ENCODE measurements at places on chromosomes 1 and 21.

- DNase-seq, result no peak
Observed at GRCh38 chr1:79969886-79970285, 963.4 kb upstream of the ADGRL4 start.

GRCh38 chr21:34722684-34723300 lies 54.0 kb downstream of the CLIC6 start:
- DNase-seq, result peak; percentile 69

- no peak for DNase-seq
Observed at GRCh38 chr1:226069811-226070489, 7.4 kb downstream of the H3-3A start.

- no peak for DNase-seq
Observed at GRCh38 chr1:28716336-28716735, 20.4 kb upstream of the YTHDF2 start.

- no peak for DNase-seq
Observed at GRCh38 chr1:56927171-56927570, 38.6 kb downstream of the C8B start.

GRCh38 chr1:27504588-27505419 lies 14.8 kb upstream of the WASF2 start:
- DNase-seq, result no peak

DNA sequence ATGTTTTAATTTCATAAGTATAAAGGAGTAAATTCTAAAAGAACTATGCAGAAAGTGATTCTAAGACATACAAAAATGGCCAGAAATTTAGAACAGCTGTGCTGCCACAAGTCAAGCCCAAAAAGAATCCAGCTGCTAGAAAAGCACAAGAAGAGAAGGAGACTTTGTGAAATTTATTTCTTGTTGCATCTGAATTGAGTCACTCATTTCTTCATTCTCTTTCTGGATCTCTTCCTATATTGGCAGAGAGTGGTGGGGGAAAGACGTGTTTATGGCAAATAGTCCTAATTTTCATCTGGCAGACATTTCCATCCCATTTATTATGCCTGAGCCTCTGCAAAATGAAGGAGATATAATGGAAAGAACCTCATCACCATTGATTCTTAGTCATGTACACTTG lies 139.6 kb upstream of the CTTNBP2NL start:
- DNase-seq, result no peak

GRCh38 chr1:84000196-84000885 lies 1.4 kb upstream of the TTLL7 start:
- DNase-seq, result no peak

DNA sequence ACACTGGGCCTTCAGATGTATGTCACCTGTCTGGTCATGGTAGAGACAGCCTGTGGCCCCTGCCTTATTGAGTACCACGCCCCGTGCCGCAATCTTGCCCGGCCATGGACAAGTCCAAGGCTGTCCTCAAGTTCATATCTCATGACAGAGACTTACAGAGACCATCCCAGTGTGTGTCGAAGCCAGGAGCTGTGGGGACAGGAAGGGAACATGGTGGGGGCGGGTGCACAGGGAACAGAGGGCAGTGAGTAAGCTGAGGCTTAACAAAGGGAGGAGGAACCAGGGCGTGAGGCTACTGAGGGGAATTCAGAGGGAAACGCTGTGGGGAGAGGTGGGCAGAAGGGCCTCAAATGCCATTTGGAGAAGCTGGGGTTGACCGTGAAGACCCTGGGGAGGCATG lies 75.8 kb downstream of the ALPL start:
- no peak for DNase-seq

- no peak for DNase-seq
Observed at GRCh38 chr1:11061652-11062365, 2.0 kb upstream of the SRM start.

DNA sequence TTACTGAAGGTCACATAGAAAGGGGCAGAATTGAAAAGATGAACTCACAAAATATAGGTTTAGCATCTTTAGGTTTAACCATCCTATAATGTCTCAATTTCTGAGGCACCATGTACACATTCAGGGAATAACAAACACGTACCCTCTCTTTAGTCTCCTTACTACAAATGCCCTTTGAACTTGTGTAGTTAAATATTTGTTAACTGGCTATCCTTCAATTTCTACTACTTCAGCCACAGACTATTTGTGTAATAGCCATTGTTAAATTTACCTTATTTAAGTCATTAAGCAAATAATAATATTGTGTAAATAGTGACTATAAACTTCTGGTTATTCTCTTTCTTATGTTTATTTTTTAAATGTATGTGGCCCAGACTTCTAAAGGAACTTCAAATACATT lies 600.5 kb downstream of the KCNT2 start:
- DNase-seq, result no peak

DNA sequence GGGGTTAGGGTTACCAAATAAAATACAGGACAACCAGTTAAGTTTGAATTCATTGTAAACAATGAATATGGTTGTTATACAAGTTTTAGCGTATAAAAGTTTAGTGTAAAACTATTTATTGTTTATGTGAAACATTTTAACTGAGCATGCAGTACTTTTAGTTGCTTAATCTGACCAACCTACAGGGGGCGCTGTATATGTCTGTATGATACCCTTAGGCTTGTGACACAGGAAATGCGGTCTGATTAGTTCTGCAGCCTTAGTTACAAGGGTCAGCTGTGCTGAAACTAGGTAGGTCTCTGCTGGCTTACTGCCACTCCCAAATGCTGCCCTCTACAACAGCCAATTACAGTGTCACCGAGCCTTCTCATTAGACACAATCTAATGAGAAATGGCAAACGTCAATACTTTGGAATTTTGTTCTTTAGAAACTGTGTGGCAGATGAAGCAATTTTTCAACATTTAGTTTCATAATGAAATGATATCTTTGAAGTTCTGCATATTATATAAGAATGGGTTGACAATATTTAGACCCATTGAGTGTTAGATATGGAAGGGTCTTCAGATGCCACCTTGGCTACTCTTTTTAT lies 56.2 kb downstream of the NTNG1 start:
- no peak for DNase-seq

- peak; percentile 48 for DNase-seq
Observed at GRCh38 chr1:19704247-19705113, 39.8 kb downstream of the HTR6 start.

- no peak for DNase-seq
Observed at GRCh38 chr1:226958300-226958699, 18.2 kb downstream of the COQ8A start.

DNA sequence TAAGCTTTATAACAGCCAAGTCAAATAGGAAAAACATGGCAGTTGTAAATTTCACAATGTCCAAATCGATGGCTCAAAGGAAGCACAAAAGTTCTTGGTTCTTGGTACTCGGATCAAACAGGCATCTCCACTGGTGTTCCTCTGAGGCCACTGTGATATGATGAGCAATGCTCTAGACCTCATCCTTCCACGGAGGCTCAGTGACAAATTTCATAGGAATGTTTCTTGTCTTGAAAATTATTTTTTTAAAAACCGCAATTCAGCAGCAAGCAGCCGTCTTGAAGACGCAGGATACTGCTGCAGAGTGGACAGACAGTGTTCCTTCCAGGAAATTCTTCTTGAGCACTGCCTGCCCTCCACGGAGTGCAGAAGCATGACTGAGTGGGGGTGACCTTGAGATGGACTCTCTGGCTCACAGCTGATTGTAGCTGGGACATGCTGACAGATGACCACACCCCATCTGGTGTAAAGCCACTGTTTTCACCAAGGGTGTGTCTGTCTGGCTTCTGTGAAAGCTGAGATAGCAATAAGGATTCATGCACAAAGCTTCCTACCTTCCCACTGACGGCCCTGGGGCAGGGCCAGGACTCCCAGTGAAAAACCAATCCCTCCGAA lies 61.9 kb downstream of the TIAM1 start:
- no peak for DNase-seq

DNA sequence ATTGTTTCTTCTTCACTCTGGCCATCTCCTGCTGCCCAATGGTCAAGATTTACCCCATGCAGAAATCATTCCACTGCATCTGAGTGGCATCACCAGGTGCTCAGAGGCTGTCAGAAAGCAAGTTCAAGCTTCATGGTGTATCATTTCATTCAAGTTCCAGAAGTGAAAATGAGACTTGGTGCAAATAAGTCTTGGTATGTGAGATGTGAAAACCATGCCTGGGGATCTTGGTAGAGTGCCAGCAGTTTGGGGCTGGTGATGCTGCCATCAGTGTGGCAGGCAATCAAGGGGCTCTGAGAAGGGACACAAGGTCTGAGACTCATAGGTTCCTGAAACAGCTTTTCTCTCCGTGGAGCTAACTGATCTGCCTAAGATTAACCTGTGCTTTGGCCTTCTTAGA lies 52.0 kb downstream of the CD2 start:
- DNase-seq, result peak; percentile 20

- no peak for DNase-seq
Observed at GRCh38 chr1:198775606-198776005, 136.8 kb downstream of the PTPRC start.

GRCh38 chr21:31514598-31514997 lies 144.9 kb upstream of the SOD1 start:
- no peak for DNase-seq

DNA sequence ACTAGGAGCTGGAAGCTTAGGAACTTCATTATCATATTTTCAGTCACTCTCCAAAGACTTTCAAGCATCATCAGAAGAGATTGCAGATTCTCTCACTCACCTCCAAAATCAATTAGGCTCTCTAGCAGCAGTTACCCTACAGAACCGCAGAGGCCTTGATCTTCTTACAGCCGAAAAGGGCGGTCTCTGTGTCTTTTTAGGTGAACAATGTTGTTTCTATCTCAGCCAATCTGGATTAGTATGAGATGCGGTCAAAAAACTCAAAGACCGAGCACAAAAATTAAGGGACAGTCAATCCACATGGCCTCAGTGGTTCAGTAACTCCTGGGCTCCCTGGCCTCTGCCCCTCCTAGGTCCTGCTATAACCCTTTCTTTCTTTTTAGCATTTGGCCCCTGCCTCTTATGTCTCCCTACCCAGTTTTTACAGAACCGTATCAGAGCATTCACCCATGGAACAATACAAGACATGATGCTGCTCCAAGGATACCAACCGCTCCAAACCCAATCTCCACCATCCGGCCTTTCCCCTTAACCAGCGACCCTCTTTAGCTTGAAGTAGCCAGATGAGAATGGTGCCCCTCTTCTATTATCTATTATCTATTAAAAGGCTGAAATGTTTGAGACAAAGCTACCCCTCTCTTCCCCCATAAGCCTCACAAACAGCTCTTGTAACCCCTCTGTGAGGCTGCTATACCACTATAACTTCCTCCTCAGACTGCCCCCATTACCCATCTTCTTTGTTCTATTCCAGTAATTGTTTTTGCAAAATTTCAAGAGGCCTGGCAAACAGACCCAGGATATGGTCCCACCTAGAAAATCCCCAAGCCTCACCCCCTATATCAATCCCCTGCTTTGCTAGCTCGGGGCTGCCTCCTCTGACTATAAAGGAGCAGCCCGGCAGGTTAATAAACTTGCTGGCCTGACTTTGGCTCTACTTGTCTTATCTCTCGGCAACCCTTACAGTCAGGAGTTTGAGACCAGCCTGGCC lies 18.7 kb upstream of the CA6 start:
- DNase-seq, result peak; percentile 84

- no peak for DNase-seq
Observed at GRCh38 chr1:10188133-10188650, 22.2 kb upstream of the KIF1B start.

DNA sequence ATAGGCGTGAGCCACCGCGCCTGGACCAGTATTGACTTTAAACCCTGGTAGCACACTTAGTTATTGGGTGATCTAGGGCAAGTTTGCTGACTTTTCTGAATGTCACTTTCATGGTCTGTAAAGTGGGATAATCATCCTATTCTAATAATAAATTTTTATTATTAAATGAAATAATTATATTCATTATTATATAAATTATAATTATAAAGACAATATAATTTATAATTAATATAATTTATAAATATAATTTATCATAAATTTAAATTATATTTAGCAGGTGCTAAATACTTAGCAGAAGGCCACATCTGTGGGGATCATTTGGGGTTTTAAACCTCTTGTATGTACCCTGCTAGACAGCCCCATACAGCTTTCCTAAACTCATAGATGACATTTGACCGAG lies 59.7 kb downstream of the KANK4 start:
- DNase-seq, result no peak

- no peak for DNase-seq
Observed at GRCh38 chr1:119327094-119327449, 41.5 kb upstream of the HAO2 start.

- no peak for DNase-seq
Observed at GRCh38 chr21:25565272-25566211, 41.7 kb downstream of the MRPL39 start.

- no peak for DNase-seq
Observed at GRCh38 chr21:45040157-45040711, 34.1 kb upstream of the ADARB1 start.

GRCh38 chr1:69278923-69279322 lies 288.8 kb upstream of the LRRC7 start:
- DNase-seq, result no peak
